Fibroblast of mammary gland (primary cell): ENCODE measurements at places on chromosomes 4 and X.

- DNase-seq, result no peak
Observed at GRCh38 chr4:5465956-5466355, 242.4 kb downstream of the EVC2 start.

- peak; percentile 33 for DNase-seq
Observed at GRCh38 chrX:138897621-138898492, 186.3 kb upstream of the FGF13 start.

- DNase-seq, result no peak
Observed at GRCh38 chr4:108367751-108368150, 199.0 kb upstream of the LEF1 start.

DNA sequence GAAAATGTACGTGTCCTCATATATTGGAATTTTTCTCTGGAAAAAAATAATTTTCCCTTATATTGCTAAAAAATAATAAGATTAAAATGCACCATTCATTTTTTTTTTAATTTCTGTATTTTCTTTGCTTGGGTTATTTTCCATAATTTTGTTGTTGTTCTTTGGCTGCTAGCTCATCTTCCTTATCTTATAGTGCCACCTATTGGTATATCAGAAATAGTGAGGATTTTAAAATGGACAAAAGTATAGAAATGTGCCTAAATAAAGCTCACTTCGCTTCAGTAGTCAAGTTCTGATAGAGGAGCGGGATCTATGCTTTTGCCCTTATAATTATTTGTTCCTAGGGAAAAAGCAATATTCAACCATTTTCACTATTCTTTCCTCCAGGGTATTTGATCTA is 134.8 kb downstream of the NAP1L3 start:
- DNase-seq, result peak; percentile 8

- no peak for DNase-seq
Observed at GRCh38 chr4:149322203-149322602, 493.4 kb downstream of the IQCM start.

- no peak for DNase-seq
Observed at GRCh38 chr4:121321466-121321865, 59.4 kb downstream of the QRFPR start.

DNA sequence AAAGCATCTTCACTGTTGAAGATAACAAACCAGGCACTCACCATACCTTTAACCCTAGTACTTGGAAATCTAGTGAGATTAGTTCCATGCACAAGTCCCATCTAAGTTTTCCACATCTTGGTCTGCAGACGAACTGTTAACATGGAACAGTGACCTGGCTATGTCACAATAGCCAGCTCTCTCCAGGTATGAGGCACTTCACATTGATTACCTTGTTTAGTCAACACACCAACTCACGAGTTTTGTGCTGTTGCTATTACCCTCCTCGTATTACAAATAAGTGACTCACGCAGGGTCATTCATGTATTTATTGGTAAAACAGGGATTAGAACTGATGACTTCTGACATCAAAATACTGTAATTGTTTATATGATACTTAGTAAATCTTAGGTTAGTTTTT is 36.4 kb upstream of the FRAS1 start:
- DNase-seq, result no peak

- no peak for DNase-seq
Observed at GRCh38 chr4:148182230-148182911, 259.8 kb downstream of the NR3C2 start.

GRCh38 chrX:97290199-97290598 is 406.5 kb downstream of the RPA4 start:
- DNase-seq, result no peak

DNA sequence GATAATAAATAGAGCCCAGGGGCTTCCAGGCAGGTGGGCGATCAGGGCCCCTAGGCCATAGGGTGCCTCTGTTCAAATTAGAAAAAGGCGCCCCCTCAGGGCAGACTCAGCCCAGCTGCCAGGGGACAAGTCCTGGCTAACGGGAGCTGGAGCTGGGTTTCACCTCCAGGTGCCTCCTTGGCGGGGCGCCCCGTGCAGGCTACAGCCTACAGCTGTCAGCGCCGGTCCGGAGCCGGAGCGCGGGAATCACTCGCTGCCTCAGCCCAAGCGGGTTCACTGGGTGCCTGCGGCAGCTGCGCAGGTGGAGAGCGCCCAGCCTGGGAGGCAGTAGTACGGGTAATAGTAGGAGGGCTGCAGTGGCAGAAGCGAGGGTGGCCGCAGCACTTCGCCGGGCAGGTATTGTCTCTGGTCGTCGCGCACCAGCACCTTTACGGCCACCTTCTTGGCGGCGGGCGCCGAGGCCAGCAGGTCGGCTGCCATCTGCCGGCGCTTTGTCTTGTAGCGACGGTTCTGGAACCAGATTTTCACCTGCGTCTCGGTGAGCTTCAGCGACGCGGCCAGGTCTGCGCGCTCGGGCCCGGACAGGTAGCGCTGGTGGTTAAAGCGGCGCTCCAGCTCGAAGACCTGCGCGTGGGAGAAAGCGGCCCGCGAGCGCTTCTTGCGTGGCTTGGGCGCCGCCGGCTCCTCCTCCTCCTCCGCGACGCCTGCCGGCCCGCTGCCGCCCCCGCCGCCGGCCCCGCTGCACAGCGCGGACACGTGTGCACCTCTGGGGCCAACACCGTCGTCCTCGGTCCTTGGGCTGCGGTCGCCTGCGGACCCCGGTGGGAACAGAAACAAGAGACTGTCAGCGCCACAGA is 2.4 kb downstream of the NKX3-2 start:
- no peak for DNase-seq

- peak; percentile 31 for DNase-seq
Observed at GRCh38 chrX:34381241-34381640, 249.1 kb upstream of the FAM47A start.

DNA sequence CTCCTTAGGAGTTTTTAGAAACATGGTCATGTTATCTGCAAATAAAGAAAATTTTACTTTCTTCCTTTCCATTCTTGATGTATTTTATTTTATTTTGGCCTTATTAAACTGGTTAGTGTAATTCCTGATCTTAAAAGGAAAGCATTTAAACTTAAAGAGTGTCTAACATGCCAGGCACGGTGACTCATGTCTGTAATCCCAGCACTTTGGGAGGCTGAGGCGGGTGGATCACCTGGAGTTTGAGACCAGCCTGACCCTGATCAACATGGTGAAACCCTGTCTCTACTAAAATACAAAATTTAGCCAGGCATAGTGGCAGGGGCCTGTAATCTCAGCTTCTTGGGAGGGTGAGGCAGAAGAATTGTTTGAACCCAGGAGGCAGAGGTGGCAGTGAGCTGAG is 281.3 kb downstream of the PTTG2 start:
- DNase-seq, result no peak

DNA sequence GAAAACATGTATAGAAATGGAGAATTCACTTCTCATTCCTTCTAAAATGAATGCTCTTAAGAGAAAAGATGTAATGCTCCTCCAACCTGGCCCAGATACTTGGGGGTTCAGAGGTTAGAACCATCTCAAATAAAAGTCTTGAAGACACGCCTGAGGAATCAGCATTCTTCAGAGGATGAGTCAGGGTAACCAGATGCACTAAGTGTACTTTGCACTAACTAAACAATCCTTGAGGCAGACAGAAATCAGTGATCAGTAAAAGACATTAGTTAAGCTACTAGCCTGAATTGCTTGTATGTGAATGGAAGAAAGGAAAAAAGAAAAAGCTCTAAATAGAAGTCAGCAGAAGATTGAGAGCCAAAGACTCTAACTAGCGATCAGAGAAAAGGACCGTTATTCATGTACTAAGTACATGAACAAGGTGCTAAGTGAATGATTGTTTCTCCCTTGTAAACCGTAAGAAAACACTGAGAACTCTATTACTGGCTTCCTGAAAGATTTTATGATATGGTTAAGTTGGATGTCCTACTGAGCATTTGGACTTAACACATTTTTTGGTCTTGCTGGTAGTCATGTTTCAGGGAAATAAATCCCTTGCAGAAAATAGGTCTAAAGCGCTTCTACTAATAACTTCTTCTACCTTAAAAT is 738.3 kb downstream of the STPG2 start:
- no peak for DNase-seq

- DNase-seq, result no peak
Observed at GRCh38 chr4:188341428-188341827, 202.2 kb downstream of the TRIML1 start.

DNA sequence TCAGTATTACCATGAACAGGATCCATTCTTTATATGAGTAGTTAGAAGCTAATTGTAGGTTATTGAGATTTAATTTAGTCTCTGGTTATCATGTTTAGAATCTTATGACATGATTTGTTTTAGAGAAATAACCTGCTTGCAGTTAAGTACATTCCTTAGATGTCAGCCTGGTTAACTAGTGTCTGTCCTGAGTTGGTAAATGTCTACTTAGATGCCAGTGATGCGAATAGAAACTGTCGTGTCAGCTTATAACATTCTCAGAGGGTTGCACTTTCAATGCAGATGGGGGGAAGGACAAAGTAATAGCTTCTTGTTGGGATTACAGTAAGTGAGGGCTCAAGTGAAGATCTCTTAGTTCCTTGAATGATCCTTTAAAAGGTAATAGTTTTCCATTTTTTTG is 227.8 kb upstream of the SPRY1 start:
- no peak for DNase-seq

GRCh38 chr4:40228497-40229365 is 31.9 kb downstream of the RHOH start:
- DNase-seq, result peak; percentile 18

DNA sequence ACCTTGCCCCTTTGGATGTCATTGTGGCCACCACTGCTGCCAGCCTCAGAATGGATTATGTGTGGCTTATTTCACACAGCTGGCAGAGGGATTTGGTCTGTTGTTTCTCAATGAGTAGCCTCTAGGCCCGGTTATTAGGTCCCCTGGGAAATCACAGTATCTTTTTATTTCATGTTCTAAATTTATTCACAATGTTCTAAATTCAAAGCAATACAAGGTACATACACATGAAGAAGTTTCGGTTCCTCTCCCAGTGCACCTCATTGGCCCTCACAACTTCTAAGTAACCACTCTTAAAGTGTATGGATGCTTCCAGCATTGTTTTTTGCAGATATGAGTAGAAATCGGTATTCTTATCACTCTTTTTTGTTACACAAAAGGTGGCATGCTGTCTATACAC is 262.7 kb downstream of the RCHY1 start:
- no peak for DNase-seq

DNA sequence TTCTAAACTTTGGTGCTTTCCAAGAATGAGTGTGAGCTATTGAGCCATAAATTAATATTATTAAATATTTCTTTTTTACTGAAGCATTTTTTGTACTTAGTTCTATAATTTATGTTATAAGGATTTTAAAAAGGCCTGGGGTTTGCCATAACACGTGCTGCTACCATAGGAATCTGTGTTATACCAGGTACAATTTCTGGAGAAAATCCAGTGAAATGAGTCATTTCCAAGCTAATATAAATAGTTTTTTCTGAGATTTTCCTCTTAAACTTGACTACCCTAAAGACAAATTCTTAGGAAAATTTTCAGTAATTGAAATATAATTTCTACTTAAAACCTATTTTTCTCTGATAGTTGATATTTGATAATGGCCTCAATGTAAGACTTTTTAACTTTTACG is 130.8 kb downstream of the TLL1 start:
- DNase-seq, result no peak

DNA sequence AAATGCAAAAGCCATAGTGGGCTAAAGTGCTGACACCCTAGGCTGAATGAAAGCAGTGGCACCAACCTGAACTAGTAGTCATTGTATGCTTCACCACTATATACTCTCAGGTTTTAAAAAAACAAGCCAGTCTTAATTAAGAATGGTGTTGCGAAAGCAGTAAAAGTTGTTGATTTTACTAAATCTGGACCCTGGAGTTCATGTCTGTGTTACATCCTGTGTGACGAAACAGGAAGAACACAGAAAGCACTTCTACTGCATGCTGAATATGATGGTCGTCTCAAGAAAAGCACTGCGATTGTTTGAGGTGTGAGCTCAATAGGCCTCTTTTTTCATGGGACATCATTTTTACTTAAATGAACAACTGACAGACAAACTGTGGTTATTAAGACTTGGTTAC is 24.2 kb upstream of the GDPD2 start:
- peak; percentile 23 for DNase-seq
